Spleen (tissue), 13 donors: ENCODE measurements at places on chromosomes 7 and 10.

GRCh38 chr10:8543361-8544056 is 489.0 kb downstream of the GATA3 start:
- DNase-seq: no peak

DNA sequence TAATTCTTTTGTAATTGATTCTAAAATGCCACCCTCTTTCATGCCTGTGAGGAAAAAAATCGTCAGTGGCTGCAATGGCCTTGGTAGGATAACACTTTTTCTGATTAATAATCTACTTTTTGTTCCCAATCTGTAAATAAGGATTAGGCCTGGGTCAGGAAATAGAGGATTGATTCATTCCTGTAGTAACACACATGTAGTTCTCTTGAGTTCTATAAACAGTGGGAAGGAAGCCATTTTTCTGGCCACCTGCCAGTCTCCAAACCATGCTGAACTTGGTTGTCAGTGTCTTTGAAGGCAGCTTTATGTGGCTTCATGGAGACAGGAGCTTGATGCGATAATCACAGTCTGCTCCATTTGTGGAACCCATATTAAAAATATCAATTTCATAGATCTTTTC is 169.3 kb upstream of the NFE2L3 start:
- DNase-seq: no peak

DNA sequence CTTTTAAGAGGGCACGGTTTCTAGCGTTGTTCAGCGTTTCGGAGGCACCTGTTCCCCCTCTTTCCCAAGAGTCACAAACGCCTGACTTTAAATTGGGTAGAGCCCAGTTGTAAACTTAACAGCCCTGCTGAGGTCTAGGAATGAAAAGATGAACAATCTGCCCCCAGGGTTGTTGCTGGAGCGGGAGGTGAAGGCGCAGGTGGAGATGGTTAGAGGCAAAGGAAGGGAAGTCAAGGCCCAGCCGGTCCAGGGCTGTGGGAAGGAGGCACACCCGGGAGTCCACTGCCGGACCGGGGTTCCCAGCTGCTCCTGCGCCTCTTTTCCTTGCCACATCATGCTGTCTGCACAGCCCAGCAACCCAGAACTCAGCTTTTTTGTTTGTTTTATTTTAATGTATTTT is 770 bp downstream of the PRXL2A start:
- no peak for DNase-seq

- no peak for DNase-seq
Measured at GRCh38 chr7:31051598-31052486, at the start of gene ADCYAP1R1. Gene ADCYAP1R1, plus strand, starts transcription at chr7:31052308. Its CDS starts 10,957 bp downstream, at chr7:31063265.

DNA sequence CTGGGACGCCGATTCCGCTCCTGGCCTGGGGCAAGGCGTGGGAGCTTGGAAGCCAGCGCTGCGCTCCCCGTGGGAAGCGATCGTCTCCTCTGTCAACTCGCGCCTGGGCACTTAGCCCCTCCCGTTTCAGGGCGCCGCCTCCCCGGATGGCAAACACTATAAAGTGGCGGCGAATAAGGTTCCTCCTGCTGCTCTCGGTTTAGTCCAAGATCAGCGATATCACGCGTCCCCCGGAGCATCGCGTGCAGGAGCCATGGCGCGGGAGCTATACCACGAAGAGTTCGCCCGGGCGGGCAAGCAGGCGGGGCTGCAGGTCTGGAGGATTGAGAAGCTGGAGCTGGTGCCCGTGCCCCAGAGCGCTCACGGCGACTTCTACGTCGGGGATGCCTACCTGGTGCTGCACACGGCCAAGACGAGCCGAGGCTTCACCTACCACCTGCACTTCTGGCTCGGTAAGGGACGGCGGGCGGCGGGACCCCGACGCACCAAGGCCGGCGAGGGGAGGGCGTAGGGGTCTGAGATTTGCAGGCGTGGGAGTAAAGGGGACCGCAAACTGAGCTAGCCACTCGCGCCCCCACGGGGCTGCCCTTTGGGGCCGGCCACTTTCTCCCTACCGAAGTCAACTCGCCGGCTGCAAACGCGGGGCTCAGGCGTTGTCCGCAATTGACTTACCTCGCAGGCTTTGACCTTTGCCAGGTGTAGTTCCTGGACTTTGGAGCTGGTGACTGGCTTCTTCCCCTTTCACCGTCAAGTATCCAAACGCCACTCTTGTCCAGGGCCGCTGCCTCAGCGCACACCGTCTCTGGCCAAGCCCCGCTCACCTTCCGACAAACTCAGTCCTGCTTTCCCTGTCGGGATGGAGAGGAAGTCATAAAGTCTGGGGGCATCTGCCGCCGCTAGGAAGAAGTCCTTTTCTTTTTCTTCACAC is at the start of gene SCIN:
SCIN (plus strand) TSS at position 187 of the 928 bp plus-strand sequence; CDS start at position 254, 67 bp downstream.
- DNase-seq: peak; percentile 79
